Thyroid gland (tissue), 4 donors: ENCODE measurements at places on chromosomes 7 and 10. TPM values are rescaled to one million over a fixed set of nuclear protein-coding genes. Genes with fewer than 3 reads are reported as not detected.

GRCh38 chr7:2063563-2064260, 169.0 kb downstream of the MAD1L1 start:
- peak; percentile 13 for DNase-seq
- no peaks in the 10 kb centered on the region for H3K36me3 ChIP-seq
- no peak overlapping the region for H3K4me3 ChIP-seq
- H3K27me3 ChIP-seq, result no peaks in the 10 kb centered on the region
- H3K27ac ChIP-seq, result no peak overlapping the region

MUC3A gene
- total RNA-seq, result 0.22 TPM

RNF133 gene
- total RNA-seq, result 1.0 TPM

DNA sequence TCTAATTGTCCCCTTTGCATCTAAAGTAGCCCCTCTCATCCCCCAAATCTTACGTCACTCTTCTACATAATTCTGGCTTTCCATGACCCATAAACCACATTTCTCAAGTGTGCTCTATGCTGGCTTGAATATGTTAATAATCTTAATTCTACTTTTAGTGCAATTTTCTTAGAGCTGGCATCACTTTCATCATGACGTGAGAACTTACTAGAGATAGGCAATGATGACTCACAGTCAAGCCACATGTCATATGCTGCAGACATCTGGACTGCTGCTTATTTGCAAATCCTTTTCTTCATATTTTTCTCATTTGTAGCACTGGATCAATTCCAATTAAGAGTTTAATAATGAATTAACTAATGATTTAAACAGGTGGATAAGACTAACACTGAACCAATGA, 260.7 kb upstream of the PRKCQ start:
- H3K4me3 ChIP-seq, result no peak overlapping the region
- H3K4me1 ChIP-seq, result no peaks in the 10 kb centered on the region
- H3K27me3 ChIP-seq, result no peaks in the 10 kb centered on the region
- no peak for DNase-seq

- no peak for DNase-seq
- H3K36me3 ChIP-seq, result no peaks in the 10 kb centered on the region
- no peak overlapping the region for H3K4me3 ChIP-seq
- no peak overlapping the region for H3K27ac ChIP-seq
- H3K4me1 ChIP-seq, result no peaks in the 10 kb centered on the region
- H3K27me3 ChIP-seq, result peaks cover 3% of the 10 kb centered on the region
These were observed 22.0 kb upstream of the PSMG3 start for GRCh38 chr7:1591876-1592275.

- no peaks in the 10 kb centered on the region for H3K36me3 ChIP-seq
- H3K27me3 ChIP-seq, result no peaks in the 10 kb centered on the region
- H3K4me3 ChIP-seq, result no peak overlapping the region
- DNase-seq, result no peak
- peaks cover 3% of the 10 kb centered on the region for H3K4me1 ChIP-seq
These were observed 136.2 kb downstream of the TCF7L2 start for GRCh38 chr10:113086282-113086681.

- H3K4me1 ChIP-seq, result peaks cover 39% of the 10 kb centered on the region
- H3K36me3 ChIP-seq, result no peaks in the 10 kb centered on the region
- no peak overlapping the region for H3K27ac ChIP-seq
- no peaks in the 10 kb centered on the region for H3K27me3 ChIP-seq
- H3K4me3 ChIP-seq, result no peak overlapping the region
These were observed 10.7 kb downstream of the KMT2E start for GRCh38 chr7:105024734-105025133.

DNA sequence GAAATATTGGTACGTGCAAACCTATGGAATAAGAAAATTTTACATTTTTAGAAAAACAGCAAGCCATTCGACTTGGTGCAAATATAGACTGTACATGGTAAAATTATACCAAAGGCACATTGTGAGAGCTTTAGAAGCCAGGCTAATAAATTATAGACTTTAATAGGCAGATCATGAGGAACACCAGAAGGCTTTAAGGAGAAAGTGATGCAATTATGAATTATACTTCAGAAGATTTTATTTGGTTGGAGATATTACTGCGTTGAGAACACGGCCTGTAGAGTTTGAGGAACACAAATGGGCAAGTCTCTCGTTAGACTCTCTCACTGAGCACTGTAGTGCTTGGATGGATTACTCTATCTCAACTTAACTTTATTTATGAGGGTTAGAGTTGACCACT, 141.7 kb downstream of the MACC1 start:
- H3K36me3 ChIP-seq, result no peaks in the 10 kb centered on the region
- no peak for DNase-seq
- no peaks in the 10 kb centered on the region for H3K27me3 ChIP-seq
- no peaks in the 10 kb centered on the region for H3K4me1 ChIP-seq

GRCh38 chr7:74182453-74183090, 8.4 kb downstream of the EIF4H start:
- H3K36me3 ChIP-seq, result peaks cover 3% of the 10 kb centered on the region
- peak overlapping the region; percentile 32 for H3K27ac ChIP-seq
- no peaks in the 10 kb centered on the region for H3K27me3 ChIP-seq
